Stimulated activated CD4-positive, alpha-beta T cell treated with anti-CD3 and anti-CD28 coated beads, Interleukin-15, amount 100 ng/mL, for 48 hours (primary cell): ENCODE measurements at places on chromosomes 12 and 14.

- DNase-seq: no peak
Measured at GRCh38 chr12:100612606-100613005, 39.1 kb downstream of the GAS2L3 start.

DNA sequence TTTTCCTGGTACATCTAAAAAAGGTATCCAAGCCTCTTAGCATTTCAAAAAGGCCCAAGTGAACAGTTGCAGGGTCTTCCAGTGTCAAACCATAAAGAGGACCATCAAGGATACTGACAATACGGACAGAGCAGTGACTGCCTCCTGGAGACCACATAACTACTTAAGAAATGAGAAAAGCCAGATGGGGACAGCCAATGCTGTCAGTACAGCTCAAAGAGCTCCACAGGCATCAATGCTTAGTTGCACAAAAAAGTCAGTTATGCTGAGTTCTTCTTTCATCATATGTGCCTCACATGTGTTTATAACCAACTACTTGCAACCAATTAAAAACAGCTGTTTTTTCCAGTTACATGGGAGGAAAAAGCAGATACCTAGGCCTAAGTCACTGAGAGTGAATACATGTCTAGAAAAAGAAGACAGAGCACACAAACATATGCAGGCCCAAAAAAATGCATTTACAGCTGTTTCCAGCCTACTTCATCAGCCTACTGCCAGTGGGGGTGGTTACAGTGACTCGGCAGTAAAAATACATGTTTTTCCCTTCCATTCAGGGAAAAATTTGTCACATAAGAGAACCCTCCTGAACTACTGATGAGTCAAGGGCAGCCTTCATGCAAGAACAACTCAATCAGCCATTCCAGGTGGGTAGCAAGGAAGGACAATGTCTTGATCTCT is 84.0 kb downstream of the DCAF5 start:
- no peak for DNase-seq

GRCh38 chr12:45655186-45655585 is 74.3 kb upstream of the ARID2 start:
- peak; percentile 27 for DNase-seq

DNA sequence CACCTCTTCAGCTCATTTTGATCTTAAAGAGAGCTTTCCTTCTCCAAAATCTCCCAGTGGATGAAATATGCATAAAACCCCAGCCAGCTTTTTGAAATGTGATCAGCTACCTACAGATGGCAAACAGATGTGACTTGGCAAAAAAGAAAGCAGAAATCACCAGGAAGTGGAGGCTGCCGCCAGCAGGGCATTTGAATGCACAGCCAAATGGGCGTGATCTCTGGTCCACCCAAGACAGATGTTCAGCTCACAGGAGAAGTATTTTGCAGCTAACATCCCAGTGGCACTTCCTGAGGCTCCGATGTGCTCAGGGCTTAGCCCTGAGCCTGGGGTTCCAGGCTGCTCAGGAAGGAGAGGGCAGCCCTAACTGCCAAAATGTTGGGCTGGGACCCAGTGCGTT is 78.3 kb downstream of the LGMN start:
- no peak for DNase-seq

- no peak for DNase-seq
Measured at GRCh38 chr14:61591862-61592261, 103.5 kb upstream of the HIF1A start.

DNA sequence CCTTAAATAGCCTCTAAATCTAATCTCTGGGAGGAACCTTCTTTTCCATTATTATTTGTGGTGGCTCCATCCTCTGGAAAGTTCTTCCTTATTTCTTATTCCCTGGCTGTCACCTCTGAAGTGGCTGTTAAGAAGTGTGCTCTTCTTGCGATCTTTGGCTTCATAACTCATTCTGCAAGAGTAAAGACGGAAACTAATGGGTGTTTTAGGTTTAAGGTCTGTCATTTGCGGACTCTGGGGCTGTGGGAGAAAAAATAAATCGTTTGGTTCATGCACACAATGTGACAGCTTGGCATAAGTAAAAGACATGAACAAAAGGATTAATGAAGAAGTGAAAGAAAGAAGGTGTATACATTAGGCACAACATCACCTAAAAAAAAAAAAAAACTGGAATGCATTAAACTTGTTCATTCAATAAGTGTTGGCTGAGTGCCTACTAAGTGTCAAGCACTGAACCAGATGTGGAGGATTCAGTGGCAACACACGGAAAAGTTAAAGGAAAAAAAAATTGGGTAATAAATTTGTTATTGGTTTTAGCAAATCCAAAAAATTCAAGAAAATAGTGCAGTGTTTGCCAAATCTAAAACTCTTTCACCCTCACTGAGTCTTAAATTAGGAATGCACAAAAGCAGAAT is 99.5 kb downstream of the ERGIC2 start:
- DNase-seq: no peak

- no peak for DNase-seq
Measured at GRCh38 chr14:93073358-93073707, 42.4 kb downstream of the ITPK1 start.

DNA sequence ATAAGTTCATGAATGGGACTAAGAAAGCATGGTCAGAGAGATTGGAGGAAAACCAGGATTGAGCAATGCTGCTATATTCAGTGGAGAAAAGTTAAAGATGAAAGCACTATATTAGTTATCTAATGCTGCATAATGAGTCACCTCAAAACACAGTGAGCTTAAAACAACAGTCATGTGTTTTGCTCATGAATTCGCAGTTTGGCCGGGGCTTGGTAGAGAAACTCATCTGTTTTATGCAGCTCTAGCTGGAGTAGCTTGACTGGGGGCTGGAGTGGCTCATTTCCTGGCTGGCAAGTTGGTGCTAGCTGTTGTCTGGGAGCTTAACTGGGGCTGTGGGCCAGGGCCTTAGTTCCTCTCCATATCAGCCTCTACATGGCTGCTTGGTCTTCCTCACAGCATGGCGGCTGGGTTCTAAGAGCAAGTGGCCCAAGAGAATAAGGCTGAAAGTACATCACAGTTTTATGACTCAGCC is 90.1 kb downstream of the ADCK1 start:
- DNase-seq: no peak

DNA sequence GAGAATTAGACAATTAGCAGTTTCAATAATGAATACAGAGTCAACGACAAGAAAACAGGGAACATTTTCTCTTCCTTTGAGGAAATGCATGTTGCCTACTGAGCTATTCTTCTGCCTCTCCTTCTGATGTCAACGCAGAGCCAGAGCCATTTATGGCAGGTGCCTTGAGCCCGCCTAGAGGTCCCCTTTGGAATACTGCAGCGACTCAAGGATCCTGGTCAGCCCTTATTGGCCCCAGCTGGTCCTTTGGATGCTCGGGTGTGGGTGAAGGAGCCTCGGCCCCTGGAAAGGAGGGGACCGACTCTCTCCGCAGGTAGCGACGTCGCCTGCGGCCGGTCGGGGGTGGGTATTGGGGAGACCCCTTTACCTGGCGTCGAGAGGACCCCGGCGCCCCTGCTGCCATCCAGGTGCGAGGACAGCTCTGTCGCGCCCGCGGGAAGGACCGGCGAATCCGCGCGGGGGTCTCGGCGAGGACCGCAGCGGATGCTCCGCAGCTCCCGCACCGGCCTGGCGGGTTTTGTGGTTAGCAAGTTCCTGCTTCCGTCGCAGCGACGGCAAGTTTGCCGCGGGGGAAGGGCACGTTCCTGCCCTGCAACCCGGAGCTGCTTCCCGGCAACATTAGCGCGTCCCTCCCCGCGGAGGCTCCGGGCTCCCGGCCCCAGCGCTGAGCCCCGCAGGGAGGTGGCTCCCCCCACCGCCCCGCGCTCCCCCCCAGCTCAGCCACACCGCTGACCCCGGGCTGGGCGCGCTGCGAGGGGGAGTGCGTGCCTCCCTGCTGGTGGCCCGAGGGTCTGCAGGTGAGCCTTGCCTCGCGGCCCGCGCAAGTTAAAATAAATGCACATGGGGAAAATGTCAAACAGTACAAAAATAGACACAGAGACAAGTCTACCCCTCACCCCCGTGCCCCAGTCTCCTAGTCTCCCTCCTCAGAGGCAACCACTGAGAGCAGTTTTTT is at the start of gene MANSC1:
TSS of gene MANSC1 (minus strand) at position 532 of the 955 bp plus-strand sequence. CDS start 6,928 bp downstream, outside the sequence.
- no peak for DNase-seq

DNA sequence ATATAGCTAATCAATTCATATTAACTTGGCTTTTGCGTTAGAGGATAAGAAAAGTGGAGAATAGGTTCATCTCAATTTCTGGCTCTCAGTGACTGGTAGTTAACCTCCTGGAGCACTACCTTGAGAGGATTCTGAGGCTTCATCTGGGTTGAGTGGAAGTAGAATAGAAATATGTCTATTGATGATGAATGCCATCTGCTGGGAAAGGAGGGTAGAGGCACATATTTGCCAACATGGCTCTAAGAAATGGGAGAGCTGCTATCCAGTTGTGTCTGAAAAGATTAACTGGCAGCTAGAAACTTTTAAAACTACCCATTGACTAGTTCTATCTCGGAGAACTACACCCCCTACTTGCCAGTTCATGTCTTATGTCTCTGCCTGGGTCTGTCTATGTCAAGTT is 530.1 kb downstream of the NRXN3 start:
- DNase-seq: no peak

GRCh38 chr14:70789961-70790360 is 19.4 kb downstream of the MAP3K9 start:
- no peak for DNase-seq

DNA sequence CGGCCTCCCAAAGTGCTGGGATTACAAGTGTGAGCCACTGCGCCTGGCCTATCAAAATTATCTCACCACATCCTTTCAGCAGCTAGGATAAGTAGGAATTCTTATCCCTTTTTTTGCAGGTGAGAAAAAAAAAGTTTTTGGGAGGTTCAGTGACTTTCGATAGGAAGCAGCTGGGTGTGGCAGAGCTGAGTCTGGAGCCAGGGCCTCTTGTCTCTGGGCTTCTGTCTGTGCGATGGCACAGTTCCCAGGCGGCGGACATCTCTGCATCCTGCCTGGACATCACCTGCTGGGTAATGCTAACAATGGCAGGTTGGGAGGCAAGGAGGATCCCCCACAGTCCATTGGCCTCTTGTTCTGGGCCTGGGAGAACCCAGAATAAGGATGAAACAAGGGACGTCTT is 12.5 kb downstream of the NRXN3 start:
- no peak for DNase-seq

- no peak for DNase-seq
Measured at GRCh38 chr14:97268097-97268496, 470.9 kb downstream of the VRK1 start.

- no peak for DNase-seq
Measured at GRCh38 chr12:68252077-68252476, 1.3 kb downstream of the IL22 start.

DNA sequence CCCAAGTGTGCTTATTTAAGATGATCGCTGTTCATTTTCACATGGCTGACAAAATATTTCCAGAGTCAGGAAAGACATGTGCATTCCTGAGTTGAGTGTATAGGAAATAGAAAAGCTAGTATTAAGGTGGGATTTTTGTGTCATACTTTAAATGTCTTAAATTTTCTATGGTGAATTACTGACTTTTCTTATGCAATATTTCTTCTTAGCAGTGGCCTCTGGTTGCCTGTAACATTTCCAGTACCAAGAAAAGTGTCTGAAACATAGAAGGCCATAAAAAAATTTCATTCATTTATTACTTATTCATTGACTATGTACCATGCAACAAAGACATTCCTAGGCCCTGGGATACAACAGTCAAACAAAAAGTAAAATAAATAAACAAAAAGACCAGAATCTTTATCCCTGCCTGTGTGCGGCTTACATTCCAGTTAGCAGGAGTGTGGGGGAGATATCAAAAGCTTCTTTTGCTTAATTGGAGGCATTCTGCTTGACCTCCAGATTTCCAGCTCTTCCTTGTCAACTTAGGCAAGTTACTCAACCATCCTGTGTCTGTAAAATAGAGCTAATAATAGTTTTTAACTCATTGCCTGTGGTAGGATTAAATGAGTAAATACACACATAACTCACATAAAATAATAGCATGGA is 216.3 kb upstream of the FLRT2 start:
- no peak for DNase-seq

DNA sequence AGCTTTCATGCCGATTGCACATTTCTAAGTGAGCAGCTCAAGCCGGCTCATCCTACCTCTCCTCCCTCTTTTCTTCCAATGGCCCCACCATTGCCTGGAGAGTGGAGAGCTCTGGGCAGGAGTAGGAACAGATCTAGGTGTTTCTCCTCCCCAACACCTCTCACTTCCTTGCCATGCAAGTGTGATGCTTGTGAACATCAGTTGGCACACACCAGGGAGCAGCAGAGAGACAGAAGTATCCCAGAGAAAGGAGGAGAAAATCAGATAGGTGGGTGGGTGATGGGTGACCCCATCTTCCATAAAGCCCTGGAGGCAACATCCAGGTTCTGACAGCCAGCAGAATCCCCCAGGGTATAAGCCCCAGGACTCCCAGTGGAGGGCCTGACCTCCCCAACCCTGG is 27.8 kb downstream of the NPC2 start:
- DNase-seq: no peak

GRCh38 chr12:50188875-50189575 is 21.9 kb upstream of the CERS5 start:
- no peak for DNase-seq

DNA sequence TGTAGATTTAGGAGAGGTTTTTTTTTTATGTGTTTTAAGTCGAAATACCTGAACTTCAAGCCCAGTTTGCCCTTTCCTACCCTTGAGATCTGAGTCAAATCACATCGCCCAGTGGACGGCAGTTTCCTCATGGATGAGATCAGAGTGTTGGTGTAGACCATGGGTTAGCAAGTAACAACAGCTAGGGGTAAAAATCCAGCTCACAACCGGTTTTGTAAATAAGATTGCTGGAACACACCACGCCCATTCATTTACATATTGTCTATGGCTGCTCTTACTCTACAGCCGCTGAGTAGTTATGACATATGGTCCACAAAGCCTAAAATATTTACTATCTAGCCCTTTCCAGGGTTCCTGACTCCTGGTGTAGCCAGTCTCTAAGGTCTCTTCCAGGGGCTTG is 158.5 kb upstream of the PLEKHG7 start:
- no peak for DNase-seq

- no peak for DNase-seq
Measured at GRCh38 chr12:98483621-98484503, 31.5 kb upstream of the TMPO start.

DNA sequence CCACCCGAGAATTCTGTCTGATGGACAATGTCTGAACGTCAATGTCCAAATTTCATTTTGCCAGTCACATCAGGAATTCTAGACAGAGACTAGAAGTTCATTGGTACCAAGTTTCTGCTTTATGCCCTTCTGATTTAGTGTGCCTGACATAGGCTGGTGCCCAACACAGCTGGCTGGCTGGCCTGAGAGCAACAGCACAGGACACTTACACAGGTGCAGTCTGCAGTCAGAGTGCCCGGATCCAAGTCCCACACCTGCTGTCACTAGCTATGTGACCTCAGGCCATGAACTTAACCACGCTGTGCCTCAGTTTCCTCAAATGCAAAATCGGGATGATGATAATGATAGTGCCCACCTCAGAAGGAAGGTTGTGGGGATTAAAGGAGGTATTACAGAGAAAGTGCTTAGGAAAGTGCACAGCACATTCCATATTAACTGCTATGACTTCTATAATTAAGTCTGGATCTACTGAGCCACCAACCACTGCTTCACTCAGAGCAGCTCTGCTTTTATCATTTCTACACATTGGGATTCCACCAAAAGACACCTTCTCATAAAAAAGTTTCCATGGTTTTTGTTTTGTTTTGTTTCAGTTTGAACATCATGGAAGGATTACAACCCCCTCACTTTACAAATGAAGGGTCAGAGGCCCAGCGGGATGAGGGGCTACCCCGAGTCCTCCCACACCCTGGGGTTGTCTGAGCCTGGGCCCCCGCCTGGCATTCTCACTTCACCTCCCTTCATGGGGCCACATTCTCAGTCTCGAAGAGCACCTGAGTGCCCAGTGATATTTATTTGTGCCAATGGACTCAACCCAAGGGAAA is 168.8 kb upstream of the BCL2L14 start:
- DNase-seq: peak; percentile 58

- DNase-seq: no peak
Measured at GRCh38 chr12:97493731-97494130, 31.1 kb downstream of the RMST start.
